Activated CD4-positive, alpha-beta T cell treated with anti-CD3 and anti-CD28 coated beads, Interleukin-2, amount 10 ng/mL, durations not matched to agents 24 days and 14 days (primary cell): ENCODE measurements at places on chromosomes 2 and 18. TPM values are rescaled to one million over a fixed set of nuclear protein-coding genes. Genes with fewer than 3 reads are reported as not detected.

GRCh38 chr18:58721566-58722239 is 50.4 kb downstream of the MALT1 start:
- DNase-seq, result no peak

DNA sequence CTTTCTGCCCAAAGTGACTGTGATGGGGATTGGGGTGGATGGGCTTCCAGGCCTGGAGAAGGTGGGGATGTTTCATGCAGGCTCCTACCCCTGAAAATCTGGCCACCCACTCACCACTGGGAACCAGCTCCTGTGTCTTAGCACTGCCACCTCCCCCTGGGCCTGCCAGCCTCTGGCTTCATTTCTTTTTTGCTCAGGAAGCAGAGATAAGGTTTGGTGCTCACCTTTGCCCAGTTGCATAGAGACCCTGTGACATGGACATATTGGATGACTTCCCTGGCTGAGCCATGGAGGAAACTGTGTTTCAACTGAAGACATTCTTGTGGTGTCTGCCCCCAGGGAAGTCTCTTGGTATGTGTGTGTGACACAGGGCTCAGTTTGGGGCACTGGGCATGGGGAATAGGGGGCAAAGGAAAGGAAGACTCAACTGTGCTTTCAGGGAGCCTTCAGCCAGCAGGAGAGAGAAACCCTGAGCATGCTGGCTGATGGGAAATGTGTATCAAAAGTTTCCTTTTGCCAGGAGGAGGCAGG is 16.7 kb downstream of the CTIF start:
- DNase-seq, result no peak

- DNase-seq, result no peak
These were observed 37.9 kb downstream of the B4GALT6 start for GRCh38 chr18:31646332-31647126.

DNA sequence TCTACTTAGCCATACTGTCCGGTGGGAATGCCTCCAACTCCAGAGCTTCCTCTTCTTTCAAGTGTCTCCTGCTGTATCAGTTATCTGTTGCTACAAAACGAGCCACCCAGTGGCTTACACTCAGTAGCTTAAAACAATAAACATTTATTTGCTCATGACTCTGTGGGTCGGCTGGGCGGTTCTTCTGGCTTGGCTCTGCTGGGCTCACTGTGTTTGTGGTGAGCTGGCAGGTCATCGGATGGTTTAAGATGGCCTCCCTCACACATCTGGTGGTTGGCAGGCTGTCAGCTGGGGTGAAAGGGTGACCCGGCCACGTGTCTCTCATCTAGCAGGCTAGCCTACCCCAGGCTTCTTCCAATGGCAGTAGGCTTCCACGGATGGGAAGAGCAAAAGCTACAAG is 122.4 kb upstream of the SLC1A4 start:
- DNase-seq, result no peak

GRCh38 chr2:81876624-81877023 is 1572.1 kb upstream of the LRRTM1 start:
- no peak for DNase-seq

- no peak for DNase-seq
These were observed 36.6 kb downstream of the FAM178B start for GRCh38 chr2:96949701-96950350.

DNA sequence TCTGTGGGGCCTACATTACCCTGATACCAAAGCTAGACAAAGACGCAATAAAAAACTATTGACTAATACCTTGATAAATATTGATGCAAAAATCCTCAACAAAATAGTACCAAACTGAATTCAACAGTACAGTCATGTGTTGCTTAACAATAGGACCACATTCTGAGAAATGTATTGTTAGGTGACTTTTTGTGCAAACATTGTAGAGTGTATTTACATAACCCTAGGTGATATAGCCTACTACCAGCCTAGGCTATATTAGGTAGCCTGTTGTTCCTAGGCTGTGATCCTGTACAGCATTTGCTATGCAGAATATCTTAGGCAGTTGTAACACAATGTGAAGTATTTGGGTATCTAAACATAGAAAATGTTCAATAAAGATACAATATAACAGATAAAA is 36.7 kb downstream of the CCDC138 start:
- DNase-seq, result no peak

DNA sequence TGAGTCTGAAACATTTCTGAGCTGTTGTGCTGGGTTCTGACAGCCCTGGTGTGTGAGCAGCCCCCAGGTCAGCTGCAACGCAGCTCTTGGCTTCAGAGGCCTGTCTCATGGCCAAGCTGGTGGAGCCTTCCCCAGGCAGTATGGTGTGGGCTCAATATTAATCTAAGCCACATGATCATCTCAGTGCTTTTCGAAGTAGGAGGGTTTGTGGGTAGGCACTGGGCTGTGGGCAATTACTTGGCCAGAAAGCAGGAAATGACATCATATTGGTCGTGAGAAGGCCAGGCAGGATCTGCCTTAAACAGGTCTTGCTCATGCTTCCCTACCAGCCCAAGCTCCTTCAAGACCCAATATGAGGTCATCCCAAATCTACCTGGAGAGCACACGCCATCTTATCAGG is 26.9 kb downstream of the LOXHD1 start:
- DNase-seq, result no peak

DNA sequence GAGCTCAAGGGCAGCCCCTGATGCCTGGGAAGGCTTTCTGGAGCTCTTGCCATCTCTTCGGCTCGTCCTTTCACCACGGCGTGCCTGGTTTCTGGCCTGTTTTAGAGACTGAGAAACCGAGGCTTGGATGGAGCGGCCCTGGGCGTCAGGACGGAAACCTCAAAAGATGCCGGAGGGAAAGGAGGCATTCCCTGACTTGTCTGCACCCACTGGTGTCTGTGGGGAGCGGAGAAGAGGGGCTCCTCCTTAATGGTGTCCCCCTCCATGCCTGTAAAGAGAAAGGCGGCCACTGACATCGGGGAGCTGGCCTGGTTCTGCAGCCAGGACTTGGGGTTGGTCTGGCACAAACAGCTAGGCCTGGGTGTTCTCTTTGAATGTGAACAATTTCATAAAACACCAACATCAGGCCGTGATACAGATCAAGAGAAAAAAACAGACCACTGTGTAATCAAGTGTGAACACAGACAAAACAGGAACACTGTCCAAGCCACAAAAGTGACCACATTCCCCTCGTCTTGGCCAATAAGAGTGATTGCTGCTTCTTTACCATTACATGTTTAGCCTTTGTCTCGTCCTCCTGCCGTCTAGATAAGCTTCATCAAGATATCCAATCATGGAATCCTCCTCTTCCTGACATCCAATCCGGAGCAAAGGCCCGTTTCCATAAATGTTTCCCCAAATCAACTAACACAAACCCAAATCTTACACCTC is 633 bp upstream of the ILKAP start:
- no peak for DNase-seq

- no peak for DNase-seq
These were observed 249.8 kb downstream of the BCL11A start for GRCh38 chr2:60303680-60304079.

DNA sequence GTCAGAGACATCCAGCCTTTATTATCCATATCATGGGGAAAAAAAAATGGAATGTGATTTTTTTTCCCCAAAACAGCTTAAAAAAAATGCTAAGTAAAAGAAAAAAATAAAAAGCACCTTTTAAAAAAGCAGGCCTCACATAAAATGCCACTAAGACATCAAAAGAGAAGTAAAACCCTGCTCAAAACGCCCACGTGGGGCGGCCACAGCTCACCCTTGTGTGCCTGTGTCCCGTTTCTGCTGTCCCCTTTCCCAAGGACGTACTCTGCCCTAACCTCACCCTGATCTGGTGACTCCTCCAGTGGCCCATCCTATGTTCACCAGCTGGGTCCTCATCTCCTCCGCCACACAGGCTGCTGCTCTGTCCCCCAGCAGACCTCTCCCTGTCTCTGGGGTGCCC is 125.4 kb downstream of the NEDD4L start:
- DNase-seq, result no peak

DNA sequence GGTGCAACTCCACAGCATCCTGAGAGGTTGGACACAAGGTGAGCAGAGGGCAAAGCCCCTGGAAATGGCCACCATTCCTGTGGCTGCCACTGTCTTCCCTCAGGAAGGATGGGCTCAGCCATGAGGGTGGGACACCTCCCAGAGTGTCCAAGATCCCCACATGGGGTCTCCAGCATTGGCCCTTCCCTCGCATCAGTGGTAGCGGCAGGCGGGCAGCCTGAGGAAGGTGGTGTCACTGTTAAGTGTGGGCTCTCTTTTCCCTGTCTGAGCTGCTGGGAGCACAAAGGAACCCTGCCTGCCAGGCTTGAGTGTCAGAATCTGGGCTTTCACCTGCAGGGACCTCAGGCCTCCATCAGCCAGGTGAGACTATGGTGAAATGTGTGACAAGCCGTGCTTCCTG is 47.6 kb downstream of the SP110 start:
- DNase-seq, result peak; percentile 54

- no peak for DNase-seq
These were observed 135.4 kb upstream of the FSHR start for GRCh38 chr2:49289711-49290110.

DNA sequence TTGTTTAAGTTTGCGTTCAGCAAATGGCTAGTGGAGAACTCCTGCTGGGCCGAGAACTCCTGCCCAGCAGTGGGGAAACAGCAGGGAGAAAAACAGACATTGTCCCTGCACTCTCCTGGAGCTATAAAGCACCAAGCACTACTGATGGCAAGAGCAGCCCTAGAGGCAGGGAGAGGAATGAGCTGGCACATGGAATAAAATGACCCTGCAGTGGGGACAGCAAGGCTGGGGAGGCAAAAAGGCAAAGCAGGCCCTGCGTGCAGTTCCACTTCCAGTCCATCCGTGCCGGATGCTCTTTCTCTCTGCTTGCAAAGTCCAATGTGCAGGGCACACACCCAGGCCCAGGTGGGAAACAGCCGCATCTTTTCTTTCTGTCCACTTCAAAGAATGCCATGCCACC is 415.5 kb downstream of the LRATD1 start:
- DNase-seq, result no peak

DNA sequence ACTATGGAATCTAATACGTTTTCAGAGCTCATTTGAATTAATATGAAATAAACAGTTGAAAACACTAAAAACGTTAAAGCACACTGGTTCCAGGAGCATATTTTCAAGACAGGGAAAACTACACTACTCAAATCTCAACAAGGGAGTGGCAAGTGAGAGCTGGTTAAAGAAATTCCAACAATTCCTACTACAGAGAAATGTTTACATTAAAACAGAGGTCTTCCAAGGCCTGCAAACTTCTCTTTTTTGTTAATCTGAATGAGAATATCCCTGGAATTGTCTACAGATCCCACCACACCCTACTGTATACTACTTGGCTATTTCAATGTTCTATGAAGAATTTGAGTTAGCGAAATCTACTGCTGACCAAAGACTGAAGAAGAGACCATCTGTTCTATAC is 231.5 kb downstream of the ZEB2 start:
- DNase-seq, result no peak

- DNase-seq, result no peak
These were observed 32.4 kb downstream of the NDUFAF7 start for GRCh38 chr2:37263839-37264238.

- no peak for DNase-seq
These were observed 69.8 kb downstream of the SLC66A2 start for GRCh38 chr18:79881695-79882094.

GRCh38 chr18:31574359-31574758 is 17.3 kb upstream of the TTR start:
- DNase-seq, result no peak

- DNase-seq, result no peak
These were observed 234.3 kb downstream of the OSR1 start for GRCh38 chr2:19124135-19124534.

The PRSS56 gene
- not detected in 2 replicates for total RNA-seq

The MYO7B gene
- 0.07 and 0.12 TPM in 2 replicates for total RNA-seq

The ONECUT2 gene
- not detected in 2 replicates for total RNA-seq

The MSTN gene
- total RNA-seq, result not detected in 2 replicates

The FNDC4 gene
- total RNA-seq, result not detected in 2 replicates

The PLCD4 gene
- total RNA-seq, result 0.26 and 0.52 TPM in 2 replicates

The PSMD14 gene
- 111 and 113 TPM in 2 replicates for total RNA-seq

The FTCDNL1 gene
- 2.0 and 2.1 TPM in 2 replicates for total RNA-seq

The FAM124B gene
- total RNA-seq, result 0.47 and 0.64 TPM in 2 replicates

The SIX2 gene
- total RNA-seq, result not detected in 2 replicates

The CCBE1 gene
- not detected in 2 replicates for total RNA-seq
